ENCODE measurements at places on chromosomes 2 and 18.

DNA sequence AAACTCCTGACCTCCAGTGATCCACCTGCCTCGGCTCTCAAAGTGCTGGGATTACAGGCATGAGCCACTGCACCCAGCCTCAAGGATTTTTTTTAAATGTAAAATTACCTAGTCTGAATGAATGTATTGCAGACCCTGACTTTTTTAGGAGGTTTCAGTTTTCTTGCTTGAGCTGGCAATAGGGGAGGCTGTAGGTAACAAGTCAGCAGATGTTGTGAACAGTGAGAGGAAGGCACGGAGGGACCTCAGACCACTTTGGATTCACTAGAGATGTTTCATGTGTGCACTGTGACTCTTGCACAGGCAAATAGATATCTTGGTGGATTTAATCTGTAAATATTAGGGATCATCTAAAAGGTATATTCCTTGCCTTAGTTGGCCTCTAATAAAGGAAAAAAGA, 6.4 kb downstream of the NDUFV2 start:
- DNase-seq: no peak

GRCh38 chr18:46134920-46135675, 30.9 kb downstream of the HAUS1 start:
- no peak for DNase-seq

- DNase-seq: no peak
These were observed 134.9 kb upstream of the KYNU start for GRCh38 chr2:142742371-142743214.

GRCh38 chr18:7904529-7904928, 337.4 kb downstream of the PTPRM start:
- DNase-seq: no peak

- DNase-seq: no peak
These were observed 28.8 kb upstream of the MBP start for GRCh38 chr18:77161383-77161782.

GRCh38 chr2:65331336-65332025, 100.9 kb downstream of the SPRED2 start:
- DNase-seq: no peak

- no peak for DNase-seq
These were observed 44.3 kb downstream of the ST3GAL5 start for GRCh38 chr2:85844486-85844885.

- DNase-seq: no peak
These were observed 68.3 kb upstream of the MEIS1 start for GRCh38 chr2:66366619-66367018.

DNA sequence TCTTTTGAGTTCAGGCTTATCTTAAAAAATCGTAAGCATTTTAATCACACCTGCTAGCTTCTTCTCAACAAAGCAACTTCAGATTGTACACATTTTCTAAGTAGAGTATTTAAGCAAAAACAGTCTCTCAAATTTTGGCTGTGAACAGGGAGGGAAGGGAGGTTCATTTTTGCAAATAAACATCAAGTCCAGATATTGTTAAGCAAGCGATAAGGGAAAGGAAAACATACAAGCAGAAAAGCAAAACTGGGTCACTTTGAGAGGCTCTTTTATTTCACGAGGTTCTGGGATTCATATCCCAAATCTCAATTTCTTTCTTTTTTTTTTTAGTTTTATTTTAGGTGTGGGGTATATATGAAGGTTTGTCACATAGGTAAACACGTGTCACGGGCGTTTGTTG, 79.9 kb downstream of the SLC25A12 start:
- DNase-seq: no peak

GRCh38 chr2:173051463-173052215, 24.0 kb upstream of the MAP3K20 start:
- no peak for DNase-seq

GRCh38 chr18:35528749-35529274, 31.1 kb upstream of the INO80C start:
- no peak for DNase-seq

DNA sequence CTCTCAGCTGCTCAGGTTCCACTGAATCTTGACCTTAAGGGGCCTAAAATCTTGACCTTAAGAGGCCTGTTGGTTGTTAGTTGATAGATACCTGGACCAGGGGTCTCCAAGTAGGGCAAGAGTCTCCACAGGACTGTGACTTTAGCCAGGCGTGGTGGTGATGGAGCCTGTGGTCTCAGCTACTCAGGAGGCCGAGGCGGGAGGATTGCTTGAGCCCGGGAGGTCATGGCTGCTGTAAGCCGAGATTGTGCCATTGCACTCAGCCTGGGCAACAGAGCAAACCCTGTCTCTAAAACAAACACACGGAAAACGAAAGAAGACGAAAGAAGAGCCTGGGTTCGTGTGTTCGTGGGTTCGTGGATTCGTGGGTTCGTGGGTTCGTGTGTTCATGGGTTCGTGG, 120.2 kb upstream of the CTDP1 start:
- DNase-seq: no peak

GRCh38 chr2:233831861-233832260, 22.5 kb downstream of the HJURP start:
- no peak for DNase-seq

- DNase-seq: no peak
These were observed 74.3 kb upstream of the CYRIA start for GRCh38 chr2:16739778-16740581.

GRCh38 chr2:71531522-71532047, 78.2 kb downstream of the DYSF start:
- DNase-seq: no peak
